ENCODE measurements at places on chromosomes 12 and 14.
A peak's percentile ranks its signal among the peaks of the same experiment; 100 is the strongest.

DNA sequence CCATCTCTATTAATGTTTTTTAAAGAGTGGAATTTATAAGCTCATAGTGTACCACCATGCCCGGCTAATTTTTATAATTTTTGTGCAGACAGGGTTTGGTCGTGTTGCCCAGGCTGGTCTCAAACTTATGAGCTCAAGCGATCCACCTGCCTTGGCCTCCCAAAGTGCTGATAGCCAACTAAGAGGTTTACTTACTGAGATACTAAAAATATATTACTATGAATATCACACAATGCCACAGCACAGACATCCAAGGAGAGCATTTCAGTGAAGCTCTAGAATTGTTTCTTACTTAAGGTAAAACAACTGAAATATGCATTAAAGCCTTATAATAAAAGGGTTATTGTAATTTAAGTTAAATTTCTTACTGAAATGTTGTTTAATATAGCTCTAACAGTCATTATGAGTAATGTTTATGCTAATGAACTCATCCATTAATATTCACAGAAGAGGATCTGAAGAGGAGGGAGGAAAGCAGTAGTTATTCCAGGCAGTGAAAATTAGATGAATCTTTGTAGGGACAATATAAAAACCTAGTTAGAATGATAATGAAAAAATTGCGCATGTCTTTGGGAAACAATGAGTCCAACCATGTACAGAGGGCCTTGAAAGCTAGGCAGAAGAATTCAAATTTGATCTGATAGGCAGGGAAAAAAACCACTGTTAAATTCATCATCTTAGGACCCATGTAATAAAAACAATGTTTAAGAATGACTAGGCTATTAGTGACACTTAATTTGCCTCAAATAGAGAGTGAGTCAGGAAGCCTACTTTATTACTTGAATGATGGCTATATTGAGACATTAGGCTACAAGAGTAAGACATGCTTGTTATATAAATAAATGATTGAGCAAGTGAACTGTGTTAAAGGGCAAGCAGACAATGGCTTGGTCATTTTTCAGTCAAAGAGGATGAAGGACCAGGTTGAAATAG lies 99.2 kb downstream of the SLC41A2 start:
- no peak for DNase-seq

DNA sequence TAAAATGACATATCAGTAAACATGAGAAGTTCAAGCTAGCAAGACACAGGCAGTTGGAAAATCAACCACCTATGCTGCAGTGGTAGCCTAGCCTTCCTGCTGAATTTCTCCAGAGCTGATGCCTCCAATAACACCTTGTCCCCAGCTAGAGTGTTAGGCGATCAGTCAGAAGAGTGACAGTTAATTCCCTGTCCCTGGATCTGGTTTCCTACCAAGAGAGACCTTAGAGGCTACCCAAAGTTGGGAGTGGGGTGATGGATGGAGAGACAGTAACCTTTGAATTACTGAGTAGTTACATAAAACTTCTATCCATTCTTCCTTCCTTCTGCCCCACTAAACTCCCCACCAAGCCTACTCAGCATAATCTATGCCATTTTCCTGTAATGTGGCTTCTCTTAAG lies 1.9 kb upstream of the ANO2 start:
- no peak for DNase-seq

GRCh38 chr12:93137656-93138612 lies 208.8 kb upstream of the EEA1 start:
- DNase-seq: no peak

DNA sequence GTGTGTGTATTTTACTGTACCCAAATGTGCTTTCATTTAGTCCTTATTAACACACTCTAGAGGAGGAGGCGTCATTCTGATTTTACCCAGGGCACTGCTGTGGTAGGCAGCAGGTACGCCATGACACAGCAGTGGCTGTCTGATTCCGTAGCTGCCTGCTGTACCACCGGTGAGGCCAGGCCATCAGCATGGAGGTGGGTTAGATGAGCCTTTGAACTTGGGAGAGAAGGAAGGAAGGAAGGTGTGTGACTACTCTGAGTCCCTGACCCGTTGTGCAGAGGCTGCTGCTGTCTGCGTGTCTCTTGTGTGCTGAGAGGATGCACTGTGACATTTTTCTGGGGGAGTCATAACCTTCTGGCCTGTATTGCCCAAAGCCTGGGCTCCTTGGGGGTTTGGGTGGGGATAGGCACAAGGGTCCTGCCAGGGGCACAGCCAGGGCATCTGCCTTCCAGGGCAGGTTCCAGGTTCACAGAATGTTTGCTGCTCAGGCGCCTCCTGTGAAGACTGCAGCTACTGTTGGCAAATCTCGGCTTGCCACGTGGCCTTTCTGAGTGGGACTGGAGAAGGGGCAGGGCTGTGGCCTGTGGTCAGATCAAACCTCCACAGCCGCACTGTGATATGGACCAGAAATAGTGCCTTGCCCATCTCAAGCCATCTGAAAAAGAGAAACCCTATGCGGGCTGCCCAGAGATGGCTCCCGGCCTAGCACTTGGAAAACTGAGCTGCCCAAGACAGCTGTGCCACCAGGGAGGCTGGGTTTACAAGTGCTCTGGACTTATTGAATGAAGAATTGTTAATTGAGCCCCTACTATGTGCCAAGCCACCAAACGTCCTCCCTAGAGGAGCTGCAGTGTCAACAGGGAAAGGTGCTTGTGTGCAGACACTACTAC lies 47.1 kb downstream of the MLXIP start:
- DNase-seq: no peak

- DNase-seq: no peak
These were observed 18.5 kb downstream of the SLC15A5 start for GRCh38 chr12:16258963-16259362.

- DNase-seq: no peak
These were observed 22.2 kb downstream of the CYP46A1 start for GRCh38 chr14:99706107-99706900.

DNA sequence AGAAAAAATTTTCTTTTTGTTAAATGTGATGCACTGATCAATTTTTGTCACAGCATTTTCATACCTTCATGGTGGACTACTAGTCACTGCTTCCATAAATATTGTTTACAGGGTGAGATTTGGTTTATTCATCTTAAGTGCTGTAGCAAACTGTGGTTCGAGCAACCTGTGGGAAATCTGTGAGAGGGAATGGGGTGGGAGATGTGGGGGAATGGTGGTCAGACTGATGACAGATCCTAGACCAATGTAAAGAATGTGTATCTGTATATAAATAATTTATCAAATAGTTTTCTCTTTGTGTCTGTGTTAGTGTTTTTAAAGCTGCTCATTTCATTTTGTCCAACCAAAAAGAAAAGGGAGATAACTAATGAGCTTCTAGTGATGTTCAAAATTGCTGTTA lies 26.7 kb downstream of the CSRP2 start:
- DNase-seq: no peak

DNA sequence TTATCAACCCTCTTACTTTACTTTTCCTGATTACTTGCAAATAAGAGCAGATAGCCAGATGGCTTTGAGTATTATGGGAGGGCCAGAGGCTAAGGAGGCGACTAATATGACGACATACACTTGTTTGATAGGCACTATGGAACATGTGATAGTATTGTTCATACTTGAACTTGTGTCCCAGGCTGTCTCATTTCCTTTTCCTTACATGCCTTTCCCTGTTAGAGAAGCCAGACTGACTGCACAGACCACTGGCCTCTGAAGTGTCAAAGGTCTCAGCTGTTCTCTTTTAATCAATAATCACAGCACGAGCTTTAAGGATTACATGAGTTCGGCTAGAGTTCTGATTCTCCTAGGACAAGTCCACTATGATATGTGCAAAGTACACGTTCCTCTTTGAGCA lies 326.0 kb downstream of the PRKD1 start:
- no peak for DNase-seq

DNA sequence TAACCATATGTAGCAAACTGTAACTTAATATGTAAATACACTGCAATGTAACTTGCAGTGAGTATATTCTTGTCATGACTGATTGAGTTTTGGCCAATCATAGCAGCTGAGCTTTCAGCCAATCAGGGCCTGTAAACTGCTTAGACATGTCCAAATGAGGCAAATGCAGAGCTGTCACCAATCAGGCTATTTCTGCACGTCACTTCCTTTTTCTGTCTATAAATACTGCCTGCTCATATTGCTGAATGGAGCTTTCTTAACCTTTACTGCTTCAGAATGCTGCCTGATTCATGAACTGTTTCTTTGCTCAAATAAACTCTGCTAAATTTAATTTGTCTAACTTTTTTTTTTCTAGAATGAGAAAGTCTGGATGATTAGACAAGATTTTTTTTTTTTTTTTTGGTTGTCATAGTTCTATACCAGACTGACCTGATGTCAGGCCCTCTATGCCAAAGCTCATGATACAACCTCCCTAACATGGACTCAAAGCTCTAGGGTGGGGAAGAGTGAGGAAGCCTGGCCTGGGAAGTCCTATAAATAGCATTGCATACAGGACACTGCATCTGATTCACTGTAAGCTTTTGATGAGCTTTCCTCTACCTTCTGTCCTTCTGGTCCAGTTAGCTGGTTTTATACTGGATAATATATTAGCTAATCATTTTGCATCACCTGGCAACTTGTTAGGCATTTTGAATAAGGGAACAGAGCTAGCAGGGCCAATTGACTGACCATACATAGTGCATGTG lies 12.0 kb downstream of the MGP start:
- DNase-seq: no peak

DNA sequence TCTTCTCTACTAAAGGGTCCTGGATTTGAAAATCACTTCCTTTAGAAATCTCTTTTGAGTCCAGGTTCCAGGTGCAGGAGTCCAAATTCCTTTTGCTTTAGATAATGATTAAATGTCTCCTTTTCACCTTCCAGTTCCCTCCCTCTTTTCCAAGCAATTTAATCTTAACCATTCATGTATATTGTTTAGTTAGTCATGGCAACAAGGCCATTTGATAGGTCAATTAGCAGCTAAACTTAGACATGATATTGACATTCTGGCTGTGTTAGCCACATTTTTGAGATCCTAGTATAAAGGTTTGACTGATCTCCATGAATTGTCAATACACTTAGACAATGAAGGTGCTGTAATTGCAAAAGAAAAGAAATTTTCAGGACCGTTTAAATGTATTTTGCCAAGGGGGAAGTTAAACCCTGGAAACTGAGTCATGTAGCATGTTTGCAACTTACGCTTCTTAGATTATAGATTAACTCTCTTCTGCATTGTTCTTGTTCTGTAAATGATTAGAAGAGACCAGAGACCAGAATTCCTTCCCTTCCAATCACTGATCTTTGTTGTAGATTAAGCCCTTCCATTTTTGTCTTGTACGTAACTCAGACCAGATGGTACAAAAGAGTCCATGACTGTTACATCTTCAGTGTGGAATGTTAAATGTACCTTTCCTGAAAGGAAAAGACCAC lies 12.4 kb upstream of the C12orf75 start:
- DNase-seq: no peak

- no peak for DNase-seq
These were observed 76.3 kb upstream of the NOS1 start for GRCh38 chr12:117437516-117438255.

- DNase-seq: no peak
These were observed 405.0 kb downstream of the TRHDE start for GRCh38 chr12:72677139-72677538.

- peak; percentile 99 for DNase-seq
These were observed 6.4 kb downstream of the TMEM121 start for GRCh38 chr14:105532735-105533141.

GRCh38 chr14:20350282-20350681 lies 6.8 kb downstream of the PARP2 start:
- no peak for DNase-seq

DNA sequence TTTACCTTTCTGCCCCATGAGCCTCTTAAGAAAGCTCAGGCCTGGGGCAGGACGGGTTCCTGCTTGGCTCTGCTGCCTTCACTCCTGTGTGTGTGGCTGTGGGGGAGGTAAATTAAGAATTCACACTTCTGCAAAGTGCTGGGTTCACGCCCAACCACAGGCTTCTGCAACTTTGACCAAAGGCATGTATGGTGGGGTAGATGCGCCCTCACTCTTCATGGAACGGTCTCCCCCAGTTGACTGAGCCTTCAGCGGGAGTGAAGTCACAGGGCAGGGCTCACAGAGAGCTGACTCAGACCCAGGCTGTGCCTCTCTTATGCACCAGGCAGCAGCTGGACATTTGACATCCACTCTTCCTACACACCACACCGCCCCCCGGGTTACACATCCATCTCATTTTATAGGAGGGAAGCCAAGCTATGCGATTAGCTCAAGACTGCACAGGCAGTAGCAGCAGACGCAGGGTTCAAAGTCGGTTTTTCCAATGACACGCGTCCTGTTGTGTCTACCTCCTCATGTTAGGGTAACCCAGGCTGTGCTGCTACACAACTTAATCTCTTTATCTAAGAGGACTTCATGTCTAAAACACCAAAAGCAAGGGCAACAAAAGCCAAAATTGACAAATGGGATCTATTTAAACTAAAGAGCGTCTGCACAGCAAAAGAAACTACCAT lies 15.4 kb upstream of the BCL11B start:
- DNase-seq: no peak

DNA sequence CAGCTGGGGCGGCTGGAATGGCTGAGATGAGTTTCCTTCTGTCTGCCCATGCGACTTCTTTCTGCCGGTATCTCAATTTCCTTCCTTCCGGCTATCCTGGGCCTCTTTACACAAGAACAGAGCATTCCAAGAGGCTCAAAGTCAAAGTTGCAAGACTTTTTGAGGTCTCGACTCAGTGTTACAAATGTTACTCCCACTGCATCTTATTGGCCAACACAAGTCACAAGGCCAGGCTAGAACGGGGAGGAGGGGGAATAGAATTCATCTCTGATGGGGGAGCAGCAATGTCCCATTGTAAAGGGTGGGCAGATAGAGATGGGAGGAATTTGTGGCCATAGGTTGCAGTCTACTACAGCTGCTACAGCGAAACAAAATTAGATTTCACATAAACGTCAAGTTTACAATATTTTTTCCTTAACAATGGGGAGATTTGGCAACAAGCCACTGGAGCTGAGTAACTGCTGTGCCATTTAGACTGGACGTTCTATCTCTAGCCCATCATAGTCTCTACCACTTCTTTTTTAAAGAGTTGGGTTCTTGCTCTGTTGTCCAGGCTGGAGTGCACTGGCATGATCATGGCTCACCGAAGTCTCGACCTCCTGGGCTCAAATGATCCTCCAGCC lies 9.5 kb upstream of the NYNRIN start:
- no peak for DNase-seq

- no peak for DNase-seq
These were observed 14.3 kb downstream of the SYT1 start for GRCh38 chr12:78878866-78879265.

GRCh38 chr12:94039199-94039840 lies 109.1 kb upstream of the PLXNC1 start:
- no peak for DNase-seq

GRCh38 chr12:42262271-42262670 lies 24.2 kb upstream of the YAF2 start:
- no peak for DNase-seq

- no peak for DNase-seq
These were observed 8.3 kb downstream of the CPNE6 start for GRCh38 chr14:24079491-24080141.

- no peak for DNase-seq
These were observed 28.8 kb upstream of the CLMN start for GRCh38 chr14:95348395-95349080.

- DNase-seq: no peak
These were observed 21.3 kb downstream of the GCH1 start for GRCh38 chr14:54881235-54881760.

GRCh38 chr14:68234101-68234905 lies 414.7 kb downstream of the RAD51B start:
- no peak for DNase-seq

GRCh38 chr12:113770389-113770865 lies 195.7 kb downstream of the RBM19 start:
- no peak for DNase-seq

- no peak for DNase-seq
These were observed 59.1 kb upstream of the GNPNAT1 start for GRCh38 chr14:52850451-52850909.

Measured in 8988T (cell line).